Cardiac fibroblast (primary cell): ENCODE measurements at places on chromosomes 4 and X.
A peak's percentile ranks its signal among the peaks of the same experiment; 100 is the strongest.

GRCh38 chrX:13397878-13398818, 78.3 kb upstream of the ATXN3L start:
- peak; percentile 97 for DNase-seq

DNA sequence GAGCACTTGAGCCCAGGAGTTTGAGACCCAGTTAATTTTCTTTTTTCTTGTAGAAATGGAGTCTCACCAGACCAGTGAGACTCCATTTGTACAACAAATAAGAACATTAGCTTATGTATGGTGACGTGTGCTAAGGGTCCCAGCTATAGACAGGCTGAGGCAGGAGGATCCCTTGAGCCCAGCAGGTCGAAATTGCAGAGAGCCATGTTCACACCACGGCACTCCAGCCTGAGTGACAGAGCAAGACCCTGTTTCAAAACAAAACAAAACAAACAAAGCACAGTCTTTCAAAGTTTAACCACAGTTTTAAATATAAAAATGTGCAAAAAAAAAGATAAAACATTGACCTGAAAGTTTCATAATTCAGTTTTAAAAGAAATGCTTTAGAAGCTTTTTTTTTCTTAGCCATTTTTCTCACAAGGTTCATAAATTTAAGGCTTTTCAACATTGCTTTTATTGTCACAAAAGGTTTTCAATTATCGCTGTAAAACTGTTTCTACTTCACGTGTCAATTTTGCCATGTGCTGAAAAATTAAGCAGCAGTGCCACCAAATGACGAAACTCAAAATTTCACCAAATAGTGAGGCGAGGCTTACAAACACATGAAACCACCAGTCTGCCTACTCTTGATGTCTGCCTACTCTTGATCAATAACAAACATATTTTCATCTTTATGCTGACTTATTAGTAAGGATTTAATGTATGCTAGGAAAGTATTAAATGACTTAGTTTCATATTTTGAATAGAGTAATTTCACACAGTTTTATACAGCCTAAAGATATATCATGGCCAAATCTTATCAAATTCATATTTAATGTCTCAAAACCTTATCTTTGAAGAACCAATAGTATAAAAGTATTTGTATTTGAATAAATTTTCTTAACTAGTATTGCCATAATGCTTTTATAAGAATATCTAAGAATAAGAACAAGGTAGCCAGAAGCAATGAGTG, 126.3 kb downstream of the NEK1 start:
- peak; percentile 79 for DNase-seq

- no peak for DNase-seq
Observed at GRCh38 chrX:47202877-47203276, 9.2 kb downstream of the UBA1 start.

- DNase-seq: no peak
Observed at GRCh38 chr4:85591406-85592098, 116.6 kb downstream of the ARHGAP24 start.

DNA sequence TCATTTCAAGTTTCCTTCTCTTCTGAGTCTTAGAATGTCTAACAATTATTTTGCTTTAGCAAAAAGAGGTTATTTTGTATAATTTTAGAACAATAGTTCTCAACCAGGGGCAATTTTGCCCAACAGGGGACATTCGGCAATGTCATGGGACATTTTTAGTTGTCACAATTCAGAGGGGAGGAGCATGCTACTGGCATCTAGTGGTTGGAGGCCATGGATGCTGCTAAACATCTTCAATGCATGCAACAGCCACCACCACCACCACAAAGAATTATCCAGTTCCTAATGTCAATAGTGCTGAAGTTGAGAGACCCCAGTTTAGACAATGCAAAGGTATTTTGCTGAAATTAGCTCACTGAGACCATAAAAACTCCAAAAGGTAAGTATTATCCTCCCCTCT, 122.5 kb downstream of the ARHGAP6 start:
- no peak for DNase-seq

DNA sequence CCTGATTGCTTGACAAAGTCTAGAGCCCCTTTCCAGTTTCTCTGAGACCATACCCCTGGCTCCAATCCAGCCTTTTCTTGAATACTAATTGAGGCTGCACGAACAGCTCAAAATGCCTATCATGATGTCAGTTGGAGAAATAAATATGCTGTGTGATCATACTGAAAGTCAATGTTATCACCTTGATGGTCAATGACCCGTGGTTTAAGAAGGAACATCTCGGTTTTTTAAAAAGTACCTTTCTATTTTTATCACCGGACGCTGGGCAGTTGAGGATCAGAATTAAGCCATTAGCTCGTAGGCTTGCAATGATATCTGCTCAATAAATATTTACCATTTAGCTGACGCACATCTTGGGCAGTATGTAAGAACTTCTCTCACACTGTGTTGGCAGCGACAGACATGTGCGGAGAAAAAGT, 852 bp upstream of the WDR44 start:
- DNase-seq: peak; percentile 73

DNA sequence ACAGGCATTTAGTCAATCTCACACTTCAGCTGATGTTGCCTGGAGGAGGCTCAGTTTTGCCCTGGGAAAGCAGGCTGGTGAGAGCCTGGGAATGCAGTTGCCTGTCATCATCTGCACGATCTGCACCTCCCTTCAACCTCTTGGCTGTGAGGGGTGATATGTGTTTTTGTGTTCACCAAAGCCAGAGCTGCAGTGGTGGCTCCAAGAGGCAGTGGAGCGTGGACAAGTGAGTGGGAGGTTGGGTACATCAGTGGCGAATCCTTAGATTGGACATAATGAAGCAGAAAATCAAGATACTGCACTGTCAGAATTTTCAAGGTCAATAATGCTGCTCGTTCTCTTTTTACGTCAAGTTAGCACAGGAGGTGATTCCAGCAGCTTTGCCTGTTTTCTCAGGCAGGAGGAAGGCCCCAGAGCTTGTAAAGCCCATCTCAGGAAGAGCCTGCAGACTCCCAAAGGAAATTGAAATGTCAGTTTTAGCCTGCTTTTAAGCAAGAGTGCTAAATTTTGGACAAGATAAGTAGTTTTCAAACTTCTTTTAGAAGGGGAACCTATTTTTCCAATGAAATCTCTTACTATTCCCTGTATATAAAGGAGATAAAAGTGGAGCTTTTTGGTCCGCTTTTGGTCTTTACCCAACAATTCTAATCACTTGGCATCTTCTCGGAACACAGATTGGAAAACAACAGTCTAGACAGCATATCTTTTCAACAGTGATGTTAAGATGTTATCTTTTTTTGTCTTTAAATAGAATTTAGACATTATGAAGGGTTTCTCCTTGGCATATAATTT, 92.8 kb downstream of the FRAS1 start:
- no peak for DNase-seq

DNA sequence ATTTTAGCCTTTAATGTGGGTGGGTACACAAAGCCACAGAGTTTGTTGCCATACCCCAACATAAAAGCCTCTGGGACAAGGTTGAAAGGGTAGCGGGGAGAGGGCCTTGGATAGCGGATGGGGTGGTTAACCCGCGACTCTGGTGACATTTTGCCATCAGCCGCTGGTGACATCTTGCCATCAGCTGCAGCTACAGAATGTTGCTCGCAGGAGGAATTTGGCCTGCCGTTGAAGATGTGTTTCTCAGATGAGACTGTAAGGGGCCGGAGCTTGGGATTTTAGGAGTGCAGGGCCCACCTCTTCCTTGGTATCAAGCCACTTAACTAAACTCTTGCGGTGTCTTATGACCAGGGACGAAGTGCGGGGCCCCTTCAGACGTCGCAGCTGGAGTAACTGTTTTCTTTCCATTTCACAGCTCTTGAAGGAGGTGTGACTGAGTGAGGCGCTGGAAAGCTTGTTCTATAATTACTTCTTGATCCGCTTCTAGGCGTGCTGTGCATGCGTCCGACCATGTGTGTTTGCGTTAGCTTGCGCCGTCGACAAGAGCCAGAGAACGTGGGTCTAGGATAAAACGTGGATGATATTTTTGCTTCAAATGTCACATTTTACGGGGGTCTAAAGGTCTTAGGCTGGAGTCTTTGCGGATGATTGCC, 820 bp upstream of the RASL11B start:
- no peak for DNase-seq

DNA sequence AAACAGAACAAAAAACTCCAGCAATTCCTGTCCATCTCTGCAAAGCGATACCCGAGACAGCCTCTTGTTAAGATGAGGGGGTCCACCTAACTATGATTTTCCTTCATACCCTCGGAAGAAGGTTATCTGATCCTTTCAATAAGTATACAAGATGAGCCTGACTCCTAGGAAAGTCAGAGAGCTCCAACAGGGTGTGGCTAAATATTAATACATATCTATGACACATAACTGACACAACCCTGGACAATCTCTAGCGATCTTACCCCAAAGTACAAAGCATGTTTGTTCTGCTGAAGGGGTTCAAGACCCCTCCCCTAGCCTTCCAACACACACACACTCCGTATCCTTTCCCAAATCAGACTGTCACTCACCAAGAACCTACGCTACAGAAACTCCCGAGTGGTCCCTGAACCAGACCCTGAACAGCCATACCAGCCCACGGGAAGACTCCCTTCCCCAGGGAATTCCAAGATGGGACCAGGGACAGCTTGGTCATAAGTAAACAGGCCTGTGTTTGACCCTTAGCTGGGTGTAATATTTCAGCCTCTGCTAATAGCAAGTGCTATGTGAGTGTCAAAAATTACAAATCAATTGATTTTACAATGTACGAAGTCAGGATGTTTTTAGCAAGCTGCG, 110.3 kb downstream of the PRKX start:
- no peak for DNase-seq

- no peak for DNase-seq
Observed at GRCh38 chrX:30241724-30242415, at the start of gene MAGEB4. Gene MAGEB4, plus strand, starts transcription at chrX:30242000. Its CDS starts 136 bp downstream, at chrX:30242136.

- no peak for DNase-seq
Observed at GRCh38 chr4:60404027-60404426, 796.1 kb upstream of the ADGRL3 start.

DNA sequence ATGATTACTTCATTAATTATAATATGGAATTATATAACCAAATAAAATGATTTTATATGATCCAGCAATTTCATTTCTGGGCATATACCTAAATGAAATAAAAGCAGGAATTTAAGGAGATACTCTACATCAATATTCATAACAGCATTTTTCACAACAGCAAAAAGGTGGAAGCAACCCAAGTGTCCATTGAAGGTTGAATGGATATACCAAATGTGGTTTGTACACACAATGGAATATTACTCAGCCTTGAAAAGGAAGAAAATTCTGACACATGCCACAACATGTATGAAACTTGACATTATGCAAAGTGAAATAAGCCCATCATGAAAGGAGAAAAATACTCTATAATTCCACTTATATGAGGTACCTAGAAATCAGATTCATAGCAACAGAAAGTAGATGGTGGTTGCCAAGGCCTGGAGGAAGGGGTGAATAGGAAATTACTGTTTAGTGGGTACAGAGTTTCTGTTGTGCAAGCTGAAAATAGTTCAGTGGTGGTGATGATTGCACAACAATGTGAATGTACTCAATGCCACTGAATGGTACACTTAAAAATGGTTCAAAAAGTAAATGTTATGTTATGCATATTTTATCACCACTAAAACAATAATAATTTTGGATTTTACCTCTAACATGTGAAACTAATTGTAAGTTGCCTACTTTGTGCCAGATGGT, 471.5 kb downstream of the SPRY1 start:
- peak; percentile 44 for DNase-seq

GRCh38 chrX:9204560-9204959, 170.6 kb upstream of the FAM9B start:
- peak; percentile 13 for DNase-seq

DNA sequence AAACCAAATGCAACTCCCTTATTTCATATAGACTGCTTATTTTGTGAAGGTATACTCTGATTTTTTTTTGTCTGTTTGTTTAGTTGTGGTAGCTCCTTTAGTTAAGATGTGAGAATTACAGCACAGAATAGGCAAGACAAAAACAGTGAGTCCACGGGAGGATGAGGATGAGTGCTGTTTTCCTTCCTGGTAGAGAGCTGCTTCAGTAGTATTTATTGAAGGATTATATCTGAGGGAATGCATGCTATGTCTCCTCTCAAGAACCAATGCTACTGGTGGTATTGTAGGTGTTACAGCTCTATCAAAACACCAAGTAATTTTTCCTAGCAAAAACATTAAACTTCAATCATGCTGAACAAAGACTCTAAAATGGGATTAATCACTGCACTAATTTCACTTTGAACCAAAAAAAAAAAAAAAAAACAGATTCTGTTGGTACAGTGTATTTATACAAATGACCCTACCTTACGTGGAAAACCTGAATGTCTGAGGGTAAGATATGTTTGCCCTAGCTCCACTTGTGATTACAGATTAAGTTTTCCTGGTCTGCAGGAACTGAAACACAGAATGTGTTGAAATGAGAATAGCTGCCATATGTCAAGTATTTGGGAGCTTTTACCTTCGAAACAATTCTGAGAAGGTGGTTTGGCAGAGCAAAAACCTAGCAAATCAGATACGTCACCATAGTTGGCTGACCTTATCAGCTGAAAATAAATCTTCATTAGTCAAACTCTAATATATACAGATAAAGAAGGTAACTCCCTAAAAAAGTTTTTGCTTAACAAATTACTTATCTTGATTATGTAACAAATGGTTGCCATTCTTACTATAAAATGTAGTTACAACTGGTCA, 40.3 kb downstream of the PPP3CA start:
- DNase-seq: no peak

DNA sequence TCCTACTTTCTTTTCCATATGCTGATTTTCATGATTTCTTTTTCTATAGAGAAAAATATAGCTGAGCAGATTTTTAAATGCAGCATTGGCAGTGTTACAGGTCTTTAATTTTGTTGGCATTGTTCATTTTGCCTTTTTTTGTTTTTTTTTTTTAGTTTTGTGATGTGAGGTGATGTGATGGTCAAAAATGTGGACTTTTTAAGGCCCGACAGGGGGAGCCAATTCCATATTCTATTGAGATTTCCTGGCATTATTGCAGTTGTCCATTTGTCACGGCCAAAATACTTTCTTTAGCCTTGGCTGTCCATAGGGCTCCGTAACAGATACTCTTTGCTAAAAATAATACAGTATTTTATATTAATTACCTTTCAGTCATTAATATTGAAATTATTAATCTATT, 47.8 kb downstream of the SLIT2 start:
- DNase-seq: peak; percentile 84

- peak; percentile 95 for DNase-seq
Observed at GRCh38 chr4:39044364-39044955, 12.3 kb upstream of the TMEM156 start.

DNA sequence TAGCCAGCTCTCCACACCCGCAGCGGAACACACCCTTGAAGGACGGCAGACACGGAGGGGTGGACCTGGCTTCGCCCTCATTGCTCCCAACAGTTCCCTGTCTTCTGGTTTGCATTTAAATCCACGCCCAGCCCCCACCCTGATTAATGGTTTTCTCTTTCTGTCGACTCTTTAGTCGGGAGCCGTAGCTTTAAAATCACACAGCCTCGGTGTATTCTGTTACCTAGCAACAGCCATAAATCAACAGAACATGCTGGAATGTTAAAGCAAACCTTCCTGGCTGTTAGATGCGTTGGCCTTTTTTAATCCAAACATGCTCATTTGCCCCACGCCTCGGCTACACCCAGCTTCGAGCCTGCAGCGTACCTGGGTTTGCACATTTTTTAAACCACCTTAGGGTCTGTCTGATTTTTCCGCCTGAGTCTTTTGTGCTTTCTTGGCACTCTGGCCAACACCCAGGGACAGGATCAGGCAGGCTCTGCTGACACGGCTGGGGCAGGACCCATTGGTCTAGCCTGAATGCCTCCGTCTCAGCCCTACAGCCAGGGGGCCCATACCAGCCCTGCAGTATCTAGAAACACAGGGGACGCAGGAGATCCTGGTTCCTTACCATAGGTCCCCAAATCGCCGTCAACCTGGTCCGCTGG, 21.4 kb upstream of the PPP2R2C start:
- DNase-seq: peak; percentile 21
